Placental pericyte (primary cell): ENCODE measurements at places on chromosomes 11 and 22. TPM values are rescaled to one million over a fixed set of nuclear protein-coding genes. Genes with fewer than 3 reads are reported as not detected.

OR51B4 gene
- not detected in 2 replicates for total RNA-seq

RFPL1 gene
- total RNA-seq = not detected in 2 replicates

SERHL2 gene
- total RNA-seq = 1.0 and 1.8 TPM in 2 replicates

NCAPD3 gene
- total RNA-seq = 8.1 and 41.9 TPM in 2 replicates

OR5AR1 gene
- total RNA-seq = not detected in 2 replicates

KLHL35 gene
- 2.4 and 4.6 TPM in 2 replicates for total RNA-seq

CTSC gene
- total RNA-seq = 110 and 240 TPM in 2 replicates

RIMBP3B gene
- 0.29 TPM in 1 of 2 replicates, not detected in the other for total RNA-seq

TP53AIP1 gene
- total RNA-seq = not detected in 2 replicates

DEPDC5 gene
- total RNA-seq = 8.5 and 18.2 TPM in 2 replicates

TEX12 gene
- 0.22 TPM in 1 of 2 replicates, not detected in the other for total RNA-seq

FGF3 gene
- not detected in 2 replicates for total RNA-seq

TRPC6 gene
- total RNA-seq = 0.66 and 1.3 TPM in 2 replicates

LRRC55 gene
- total RNA-seq = not detected in 2 replicates

OR52E8 gene
- total RNA-seq = 1.0 TPM in 1 of 2 replicates, not detected in the other

GPR83 gene
- not detected in 2 replicates for total RNA-seq

SCARF2 gene
- total RNA-seq = 23.8 and 46.0 TPM in 2 replicates

IGLL1 gene
- not detected in 2 replicates for total RNA-seq

MARK2 gene
- total RNA-seq = 18.6 and 31.8 TPM in 2 replicates

TMEM121B gene
- total RNA-seq = under 0.01 TPM in 1 of 2 replicates, not detected in the other

IL10RA gene
- total RNA-seq = not detected in 2 replicates

PTPRCAP gene
- total RNA-seq = 0.29 and 1.3 TPM in 2 replicates

CADM1 gene
- 3.3 and 32.4 TPM in 2 replicates for total RNA-seq

WBP2NL gene
- total RNA-seq = 0.14 and 0.22 TPM in 2 replicates

HSPB2 gene
- total RNA-seq = not detected in 2 replicates

LDLRAD3 gene
- total RNA-seq = 3.1 and 4.6 TPM in 2 replicates

CARNS1 gene
- total RNA-seq = under 0.01 and 0.22 TPM in 2 replicates

KCNQ1 gene
- not detected in 2 replicates for total RNA-seq

ISX gene
- not detected in 2 replicates for total RNA-seq

OR4C15 gene
- not detected in 2 replicates for total RNA-seq

MGAT3 gene
- 0.57 and 1.1 TPM in 2 replicates for total RNA-seq

ADM2 gene
- 2.7 and 13.3 TPM in 2 replicates for total RNA-seq

SLC22A9 gene
- total RNA-seq = not detected in 2 replicates

GP1BB gene
- 2.1 and 3.5 TPM in 2 replicates for total RNA-seq

KCNK7 gene
- total RNA-seq = not detected in 2 replicates

MUC2 gene
- total RNA-seq = not detected in 2 replicates

TYMP gene
- total RNA-seq = 34.4 and 236 TPM in 2 replicates

RASGRP2 gene
- total RNA-seq = 1.0 and 1.5 TPM in 2 replicates

OR4D5 gene
- total RNA-seq = not detected in 2 replicates

BLID gene
- 6.6 and 22.5 TPM in 2 replicates for total RNA-seq

RAG1 gene
- under 0.01 and 0.57 TPM in 2 replicates for total RNA-seq

PTPRJ gene
- 29.5 and 30.0 TPM in 2 replicates for total RNA-seq

RIMBP3C gene
- 0.22 and 0.43 TPM in 2 replicates for total RNA-seq

TYR gene
- total RNA-seq = not detected in 2 replicates
